ENCODE measurements at places on chromosomes 3 and 15.

- DNase-seq: no peak
Observed at GRCh38 chr15:51861557-51862359, 32.3 kb downstream of the TMOD3 start.

DNA sequence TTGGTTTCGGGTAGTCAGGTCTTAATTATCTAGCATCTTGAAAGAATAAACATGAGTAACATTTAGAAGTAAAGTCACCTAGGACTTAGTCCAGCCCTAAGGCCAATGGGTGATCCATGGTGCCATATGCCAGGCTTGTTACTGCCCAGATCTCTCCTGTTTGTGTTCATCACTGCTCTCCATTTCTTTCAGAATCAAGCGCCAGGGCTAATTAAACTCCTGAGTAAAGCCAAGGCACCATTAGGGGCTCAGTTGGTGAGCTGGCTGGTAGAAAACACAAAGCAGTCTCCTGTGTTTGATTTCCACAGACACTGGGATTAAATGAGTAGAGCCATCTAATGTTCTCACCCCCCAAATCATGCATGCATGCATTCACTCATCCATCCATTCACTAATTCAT, 11.3 kb downstream of the CYP19A1 start:
- no peak for DNase-seq

- DNase-seq: no peak
Observed at GRCh38 chr3:133532951-133533350, 40.5 kb upstream of the CDV3 start.

- DNase-seq: no peak
Observed at GRCh38 chr15:60649845-60650548, 171.1 kb upstream of the ICE2 start.
